Gastroesophageal sphincter (tissue), 4 donors: ENCODE measurements at places on chromosomes 2 and 18. TPM values are rescaled to one million over a fixed set of nuclear protein-coding genes. Genes with fewer than 3 reads are reported as not detected.

- H3K27ac ChIP-seq: peak overlapping the region; percentile 75
- H3K36me3 ChIP-seq: no peaks in the 10 kb centered on the region
- ATAC-seq: no peak
- H3K4me3 ChIP-seq: peak overlapping the region; percentile 79
These were observed 1.2 kb upstream of the SELENOI start for GRCh38 chr2:26344581-26345282.

Gene CASP10
- 2.6 TPM for total RNA-seq

DNA sequence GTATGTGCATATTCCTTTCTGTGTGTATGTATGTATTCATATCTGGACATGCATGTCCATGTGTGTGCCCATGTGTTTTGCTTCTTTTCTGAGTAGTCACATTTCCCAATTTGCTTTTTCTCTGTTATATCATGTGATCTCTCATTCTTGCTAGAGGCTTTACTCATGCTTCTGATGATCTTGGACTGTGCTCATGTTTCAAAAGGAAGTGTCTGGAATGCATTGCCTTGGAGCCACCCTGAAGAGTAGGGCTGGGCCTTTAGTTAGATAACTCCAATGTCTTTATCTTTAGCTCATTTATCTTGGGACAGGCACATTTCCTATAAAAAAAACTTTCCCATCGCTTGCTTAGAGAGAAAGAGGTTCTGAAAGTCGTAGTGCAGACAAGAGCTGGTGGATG lies 859.2 kb downstream of the CNTNAP5 start:
- H3K4me3 ChIP-seq: no peak overlapping the region
- ATAC-seq: no peak
- H3K27me3 ChIP-seq: no peaks in the 10 kb centered on the region
- H3K36me3 ChIP-seq: no peaks in the 10 kb centered on the region
- no peaks in the 10 kb centered on the region for H3K4me1 ChIP-seq
- H3K27ac ChIP-seq: no peak overlapping the region

Gene NUP35
- 8.3 TPM for total RNA-seq

- no peaks in the 10 kb centered on the region for H3K36me3 ChIP-seq
- no peaks in the 10 kb centered on the region for H3K27me3 ChIP-seq
- no peak overlapping the region for H3K4me3 ChIP-seq
- ATAC-seq: peak; percentile 84
- H3K4me1 ChIP-seq: peaks cover 22% of the 10 kb centered on the region
These were observed 136.7 kb downstream of the ANTXR1 start for GRCh38 chr2:69149631-69150215.

DNA sequence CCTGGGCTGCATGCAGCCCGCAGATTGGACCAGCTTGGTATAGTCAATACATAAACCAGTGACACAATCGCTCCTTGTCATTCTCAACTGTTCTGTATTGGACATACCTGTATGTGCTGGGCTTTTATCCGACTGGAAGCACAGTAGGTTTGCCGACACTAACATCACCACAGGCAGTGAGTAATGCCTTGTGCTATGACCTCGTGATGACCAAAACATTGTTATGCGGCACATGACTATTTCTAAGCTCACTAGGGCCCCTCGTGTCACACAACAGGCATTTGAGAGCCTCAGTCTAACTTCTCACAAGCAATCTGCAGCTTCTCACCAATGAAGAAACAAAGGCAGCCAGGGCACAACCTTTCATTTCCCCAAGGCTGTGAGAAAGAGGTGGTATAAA lies 320.8 kb downstream of the AFF3 start:
- no peak for ATAC-seq
- no peaks in the 10 kb centered on the region for H3K27me3 ChIP-seq
- no peaks in the 10 kb centered on the region for H3K36me3 ChIP-seq
- no peak overlapping the region for H3K27ac ChIP-seq
- H3K4me3 ChIP-seq: no peak overlapping the region

Gene PLCL1
- total RNA-seq: 41.2 TPM

GRCh38 chr2:77768508-77768907 lies 246.3 kb upstream of the LRRTM4 start:
- H3K4me1 ChIP-seq: no peaks in the 10 kb centered on the region
- no peak overlapping the region for H3K27ac ChIP-seq
- no peak overlapping the region for H3K4me3 ChIP-seq
- no peak for ATAC-seq
- no peaks in the 10 kb centered on the region for H3K36me3 ChIP-seq

DNA sequence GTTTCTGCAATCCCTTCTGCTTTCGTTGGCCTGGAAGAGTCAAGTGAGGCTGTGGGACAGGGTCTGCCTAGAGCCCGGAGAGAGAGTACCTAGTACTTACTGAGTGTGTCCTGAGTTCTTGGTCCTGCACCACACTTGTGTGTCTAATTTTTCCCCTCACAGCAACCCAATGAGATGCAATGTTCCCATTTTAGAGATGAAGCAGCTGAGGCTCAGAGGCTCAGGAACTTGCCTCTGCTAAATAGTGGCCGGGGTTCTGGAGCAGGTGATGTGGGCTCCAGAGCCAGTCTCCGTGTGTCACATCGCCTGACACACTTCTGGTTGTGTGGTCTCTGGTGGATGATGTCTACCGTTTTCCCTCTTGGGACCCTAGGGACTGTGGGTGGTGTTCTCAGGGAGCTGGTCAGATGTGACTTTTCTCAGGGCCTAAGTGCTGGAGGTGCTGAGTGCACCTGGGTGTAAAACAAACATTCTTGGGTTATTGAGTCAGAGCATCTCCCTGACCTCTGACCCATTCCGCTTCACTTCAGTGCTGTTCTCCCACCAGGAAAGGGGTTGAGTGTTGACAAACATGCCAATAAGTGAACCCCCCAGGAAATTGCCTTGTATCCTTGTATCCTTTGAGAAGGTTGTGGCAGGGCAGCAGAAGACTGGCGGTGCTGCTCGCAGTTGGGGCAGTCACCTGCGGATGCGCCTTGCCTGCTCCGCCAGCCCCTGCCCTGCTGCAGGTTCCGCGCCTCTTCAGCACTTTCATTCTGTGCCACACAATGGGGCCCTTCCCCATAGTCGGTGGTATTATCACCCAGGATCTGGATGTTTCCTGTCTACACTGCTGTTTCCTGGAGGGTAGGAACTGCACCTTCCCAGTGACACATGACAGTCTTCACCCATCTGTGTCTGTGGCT lies 32.1 kb downstream of the HK2 start:
- H3K27me3 ChIP-seq: no peaks in the 10 kb centered on the region
- H3K27ac ChIP-seq: no peak overlapping the region
- no peaks in the 10 kb centered on the region for H3K36me3 ChIP-seq

GRCh38 chr18:66439670-66440069 lies 164.2 kb downstream of the CDH19 start:
- no peaks in the 10 kb centered on the region for H3K4me1 ChIP-seq
- H3K36me3 ChIP-seq: no peaks in the 10 kb centered on the region
- ATAC-seq: no peak
- H3K27ac ChIP-seq: no peak overlapping the region
- no peaks in the 10 kb centered on the region for H3K27me3 ChIP-seq

Gene STON1
- 118 TPM for total RNA-seq

Gene EPB41L3
- total RNA-seq: 66.6 TPM

- no peaks in the 10 kb centered on the region for H3K27me3 ChIP-seq
- no peaks in the 10 kb centered on the region for H3K36me3 ChIP-seq
- H3K4me1 ChIP-seq: no peaks in the 10 kb centered on the region
- no peak overlapping the region for H3K27ac ChIP-seq
- ATAC-seq: no peak
These were observed 137.4 kb downstream of the CALCRL start for GRCh38 chr2:187310701-187311100.

- H3K4me3 ChIP-seq: no peak overlapping the region
- no peak for ATAC-seq
These were observed 8.8 kb upstream of the IFIH1 start for GRCh38 chr2:162327134-162327769.

Gene CYP1B1
- 37.2 TPM for total RNA-seq

DNA sequence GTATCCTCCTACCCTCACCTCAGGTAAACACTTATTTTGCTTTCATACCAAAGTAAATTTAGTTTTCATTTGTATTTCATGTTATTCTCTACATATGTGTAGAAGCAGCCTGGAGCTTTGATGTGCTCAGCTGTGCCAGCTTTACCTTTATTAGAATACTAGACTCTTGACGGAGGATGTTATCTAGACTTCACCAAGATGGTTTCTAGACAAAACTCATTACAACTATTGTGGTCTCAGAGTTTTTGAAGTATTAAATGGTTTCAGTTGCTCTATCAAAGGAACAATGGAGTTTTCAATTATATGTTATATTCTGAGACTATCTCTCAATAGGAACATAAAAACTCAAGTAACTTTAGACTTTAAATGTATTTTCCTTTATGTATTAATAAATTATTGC lies 5.0 kb upstream of the IL18RAP start:
- no peak overlapping the region for H3K4me3 ChIP-seq
- no peaks in the 10 kb centered on the region for H3K4me1 ChIP-seq
- H3K27ac ChIP-seq: no peak overlapping the region
- no peaks in the 10 kb centered on the region for H3K27me3 ChIP-seq

GRCh38 chr18:60372596-60372995 lies at the start of gene MC4R:
TSS of gene MC4R (minus strand) at chr18:60372775. CDS start at chr18:60372349, 426 bp downstream.
- H3K27me3 ChIP-seq: no peaks in the 10 kb centered on the region
- H3K27ac ChIP-seq: no peak within 1 kb of the TSS
- ATAC-seq: peak; percentile 86
- H3K4me3 ChIP-seq: peak within 1 kb of the TSS; percentile 14
- H3K36me3 ChIP-seq: no peaks in the 10 kb centered on the region
- no peaks in the 10 kb centered on the region for H3K4me1 ChIP-seq

GRCh38 chr18:73264562-73264921 lies 396.8 kb upstream of the NETO1 start:
- no peaks in the 10 kb centered on the region for H3K36me3 ChIP-seq
- no peaks in the 10 kb centered on the region for H3K27me3 ChIP-seq
- no peaks in the 10 kb centered on the region for H3K4me1 ChIP-seq
- ATAC-seq: no peak

- no peak overlapping the region for H3K27ac ChIP-seq
- no peaks in the 10 kb centered on the region for H3K36me3 ChIP-seq
These were observed 48.5 kb upstream of the CAB39 start for GRCh38 chr2:230664128-230664527.

Gene KCNG3
- 0.27 TPM for total RNA-seq

GRCh38 chr2:233813236-233814055 lies 35.3 kb downstream of the MROH2A start:
- H3K4me3 ChIP-seq: no peak overlapping the region
- peaks cover 18% of the 10 kb centered on the region for H3K27me3 ChIP-seq
- no peaks in the 10 kb centered on the region for H3K36me3 ChIP-seq
- no peak overlapping the region for H3K27ac ChIP-seq
- no peaks in the 10 kb centered on the region for H3K4me1 ChIP-seq

GRCh38 chr18:60069145-60069544 lies 169.3 kb downstream of the PMAIP1 start:
- no peak overlapping the region for H3K4me3 ChIP-seq
- H3K27ac ChIP-seq: no peak overlapping the region
- no peak for ATAC-seq
- no peaks in the 10 kb centered on the region for H3K4me1 ChIP-seq
- no peaks in the 10 kb centered on the region for H3K27me3 ChIP-seq
- H3K36me3 ChIP-seq: no peaks in the 10 kb centered on the region

Gene ERFE
- total RNA-seq: not detected

GRCh38 chr2:40193670-40194026 lies 258.2 kb downstream of the SLC8A1 start:
- H3K27me3 ChIP-seq: no peaks in the 10 kb centered on the region
- ATAC-seq: no peak
- H3K4me1 ChIP-seq: no peaks in the 10 kb centered on the region
- no peaks in the 10 kb centered on the region for H3K36me3 ChIP-seq
- no peak overlapping the region for H3K27ac ChIP-seq

DNA sequence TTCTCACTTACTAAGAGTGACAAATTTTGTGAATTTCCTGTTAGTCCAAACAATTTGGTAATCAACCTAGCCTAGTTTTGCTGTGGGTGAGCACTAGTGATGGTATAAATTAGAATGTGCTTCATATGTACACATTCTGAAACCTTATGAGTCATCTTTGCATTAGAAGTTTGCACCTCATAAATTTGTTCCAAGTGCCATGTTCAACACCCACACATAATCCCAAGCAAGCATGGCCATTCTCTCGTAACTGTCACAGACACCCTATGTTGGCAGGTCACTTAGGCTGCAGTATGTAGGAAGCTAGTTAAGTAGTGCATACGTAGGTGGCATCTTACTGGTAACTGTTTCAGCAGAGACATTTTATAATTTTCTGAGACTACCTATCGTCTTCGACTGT lies 46.9 kb downstream of the NAB1 start:
- H3K4me1 ChIP-seq: no peaks in the 10 kb centered on the region
- H3K27me3 ChIP-seq: no peaks in the 10 kb centered on the region
- no peak for ATAC-seq
- H3K27ac ChIP-seq: no peak overlapping the region
- H3K4me3 ChIP-seq: no peak overlapping the region
- peaks cover 27% of the 10 kb centered on the region for H3K36me3 ChIP-seq

- no peaks in the 10 kb centered on the region for H3K27me3 ChIP-seq
- no peaks in the 10 kb centered on the region for H3K4me1 ChIP-seq
- H3K27ac ChIP-seq: no peak overlapping the region
- no peak for ATAC-seq
These were observed 436.4 kb downstream of the FBXO15 start for GRCh38 chr18:73711256-73711655.

Gene CCDC74B
- 2.0 TPM for total RNA-seq

- no peaks in the 10 kb centered on the region for H3K4me1 ChIP-seq
- H3K4me3 ChIP-seq: no peak overlapping the region
- ATAC-seq: no peak
- H3K27ac ChIP-seq: no peak overlapping the region
These were observed 9.0 kb downstream of the SNORC start for GRCh38 chr2:232878855-232879617.

DNA sequence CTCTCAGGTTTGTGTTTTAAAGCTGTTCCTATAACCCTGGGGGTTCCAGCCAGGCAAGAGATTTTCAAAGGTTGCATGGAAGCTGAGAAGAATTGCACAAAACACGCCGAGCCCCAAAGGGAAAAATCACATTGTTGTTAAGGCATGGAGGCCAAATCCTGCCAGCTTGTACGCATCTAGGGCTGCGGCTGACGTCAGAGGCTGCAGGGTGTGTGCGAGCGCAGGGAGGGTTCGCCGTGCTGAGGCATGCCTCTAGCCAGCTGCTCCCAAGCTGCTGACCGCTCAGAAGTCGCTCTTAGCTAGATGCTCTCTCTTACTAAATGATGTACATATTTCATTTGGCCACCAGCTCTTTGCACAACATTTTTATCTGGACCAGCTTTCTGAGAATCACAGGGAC lies 191.8 kb downstream of the LPIN1 start:
- H3K27ac ChIP-seq: no peak overlapping the region
- no peak overlapping the region for H3K4me3 ChIP-seq
- no peaks in the 10 kb centered on the region for H3K4me1 ChIP-seq

DNA sequence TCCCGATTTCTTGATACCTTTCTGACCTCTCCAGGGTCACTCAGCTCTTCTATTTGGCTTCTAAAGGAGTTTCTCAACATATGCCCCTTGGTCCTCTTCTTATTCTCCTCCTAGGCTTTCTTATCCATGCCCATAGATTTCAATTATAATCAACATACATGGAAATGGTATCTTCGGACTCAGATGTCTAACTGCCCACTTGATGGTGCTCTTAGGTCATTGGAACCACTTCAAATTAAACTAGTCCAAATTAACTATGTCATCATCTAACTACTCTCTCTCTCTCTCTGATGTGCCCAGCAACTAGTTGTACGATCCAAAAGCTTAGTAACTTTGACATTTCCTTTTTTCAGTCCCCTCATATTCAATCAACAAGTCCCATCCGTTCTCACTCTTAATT lies 43.2 kb upstream of the GPR75 start:
- peaks cover 100% of the 10 kb centered on the region for H3K36me3 ChIP-seq
- no peak overlapping the region for H3K4me3 ChIP-seq
- no peaks in the 10 kb centered on the region for H3K27me3 ChIP-seq
- H3K27ac ChIP-seq: no peak overlapping the region

- no peaks in the 10 kb centered on the region for H3K27me3 ChIP-seq
- no peaks in the 10 kb centered on the region for H3K4me1 ChIP-seq
- ATAC-seq: no peak
- H3K36me3 ChIP-seq: no peaks in the 10 kb centered on the region
- H3K4me3 ChIP-seq: no peak overlapping the region
- no peak overlapping the region for H3K27ac ChIP-seq
These were observed 7.1 kb downstream of the SPRED2 start for GRCh38 chr2:65425276-65425675.
